ENCODE measurements at places on chromosomes 2 and 18. TPM values are rescaled to one million over a fixed set of nuclear protein-coding genes. Genes with fewer than 3 reads are reported as not detected.

The AOX1 gene
- 2.7 TPM for total RNA-seq

The IL37 gene
- total RNA-seq: not detected

The GKN1 gene
- not detected for total RNA-seq

The FECH gene
- total RNA-seq: 15.4 TPM
